ENCODE measurements at places on chromosomes 2 and 18. TPM values are rescaled to one million over a fixed set of nuclear protein-coding genes. Genes with fewer than 3 reads are reported as not detected.

SIX3 gene
- total RNA-seq, result not detected

FZD7 gene
- total RNA-seq, result 0.85 TPM

AQP12A gene
- not detected for total RNA-seq

POTEJ gene
- 0.09 TPM for total RNA-seq

ZDBF2 gene
- total RNA-seq, result 9.3 TPM

HSPE1 gene
- total RNA-seq, result 118 TPM

ALPG gene
- total RNA-seq, result not detected

RAD51AP2 gene
- total RNA-seq, result not detected

SKOR2 gene
- not detected for total RNA-seq

GNAL gene
- 0.47 TPM for total RNA-seq

UGT1A8 gene
- total RNA-seq, result not detected

GPD2 gene
- total RNA-seq, result 43.0 TPM

RNF149 gene
- 55.9 TPM for total RNA-seq

SH3BP4 gene
- 37.5 TPM for total RNA-seq

NR4A2 gene
- total RNA-seq, result under 0.01 TPM

PLGLB1 gene
- total RNA-seq, result 0.18 TPM

ARL6IP6 gene
- 20.4 TPM for total RNA-seq

PELI1 gene
- 17.3 TPM for total RNA-seq

ARL4C gene
- 4.6 TPM for total RNA-seq

AKAIN1 gene
- not detected for total RNA-seq

DSEL gene
- 7.8 TPM for total RNA-seq

ACMSD gene
- total RNA-seq, result not detected

UPP2 gene
- total RNA-seq, result not detected

PTPRN gene
- not detected for total RNA-seq

ERICH2 gene
- not detected for total RNA-seq

EPHA4 gene
- total RNA-seq, result 29.6 TPM

HNRNPLL gene
- 36.9 TPM for total RNA-seq

MAP3K20 gene
- 20.5 TPM for total RNA-seq

ZNF521 gene
- total RNA-seq, result 78.2 TPM

GALNT13 gene
- total RNA-seq, result 0.36 TPM

SOWAHC gene
- total RNA-seq, result 2.6 TPM

PCARE gene
- total RNA-seq, result under 0.01 TPM

ITPRIPL1 gene
- 0.75 TPM for total RNA-seq

CCDC142 gene
- total RNA-seq, result 24.2 TPM

SRD5A2 gene
- not detected for total RNA-seq

STK36 gene
- total RNA-seq, result 24.0 TPM

POTEI gene
- total RNA-seq, result 0.09 TPM

PLA2R1 gene
- 20.0 TPM for total RNA-seq

AGXT gene
- not detected for total RNA-seq

RND3 gene
- total RNA-seq, result 58.3 TPM

ANO7 gene
- total RNA-seq, result 0.45 TPM

SCG2 gene
- 0.38 TPM for total RNA-seq

UGT1A10 gene
- not detected for total RNA-seq

PSMA8 gene
- not detected for total RNA-seq

COL4A3 gene
- total RNA-seq, result 0.19 TPM

ASB18 gene
- not detected for total RNA-seq

ALLC gene
- not detected for total RNA-seq

OST4 gene
- 546 TPM for total RNA-seq

TRIB2 gene
- 13.9 TPM for total RNA-seq

NMUR1 gene
- total RNA-seq, result under 0.01 TPM

REG3A gene
- not detected for total RNA-seq

BOK gene
- 51.2 TPM for total RNA-seq

TTC32 gene
- 7.6 TPM for total RNA-seq

C2orf80 gene
- total RNA-seq, result not detected

SLC4A5 gene
- 0.09 TPM for total RNA-seq

DYNAP gene
- not detected for total RNA-seq

FRZB gene
- total RNA-seq, result not detected

AQP12B gene
- not detected for total RNA-seq

LOXL3 gene
- 0.99 TPM for total RNA-seq
